Activated CD4-positive, CD25-positive, alpha-beta regulatory T cell treated with anti-CD3 and anti-CD28 coated beads, Interleukin-2, amount 50 U/mL, for 24 hours (primary cell): ENCODE measurements at places on chromosomes 12 and 14.
A peak's percentile ranks its signal among the peaks of the same experiment; 100 is the strongest.

- no peak for ATAC-seq
Measured at GRCh38 chr14:73602994-73603393, 9.3 kb upstream of the ACOT6 start.

DNA sequence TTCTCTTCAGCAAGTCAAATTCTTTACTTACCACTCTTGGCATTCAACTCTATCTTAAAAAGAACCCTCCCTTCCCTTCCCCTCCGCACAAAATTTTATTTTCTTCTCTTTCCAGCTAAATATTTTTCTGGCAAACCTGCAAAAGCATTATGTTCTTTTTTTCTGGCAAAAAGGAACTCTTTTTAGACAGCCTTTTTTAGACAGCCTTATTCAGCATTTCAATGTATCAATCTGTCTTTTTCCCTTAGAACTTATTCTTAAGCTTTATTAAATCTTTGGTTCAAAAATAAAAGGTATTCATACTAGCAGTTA, 50.5 kb downstream of the SPTLC2 start:
- no peak for ATAC-seq

GRCh38 chr12:88141425-88141773, 489 bp downstream of the CEP290 start:
- ATAC-seq, result no peak

- peak; percentile 53 for ATAC-seq
Measured at GRCh38 chr12:96134200-96134599, 60.0 kb upstream of the ELK3 start.

GRCh38 chr12:5708371-5708770, 236.7 kb downstream of the ANO2 start:
- ATAC-seq, result no peak

- ATAC-seq, result no peak
Measured at GRCh38 chr14:89391556-89391955, 25.5 kb downstream of the FOXN3 start.

DNA sequence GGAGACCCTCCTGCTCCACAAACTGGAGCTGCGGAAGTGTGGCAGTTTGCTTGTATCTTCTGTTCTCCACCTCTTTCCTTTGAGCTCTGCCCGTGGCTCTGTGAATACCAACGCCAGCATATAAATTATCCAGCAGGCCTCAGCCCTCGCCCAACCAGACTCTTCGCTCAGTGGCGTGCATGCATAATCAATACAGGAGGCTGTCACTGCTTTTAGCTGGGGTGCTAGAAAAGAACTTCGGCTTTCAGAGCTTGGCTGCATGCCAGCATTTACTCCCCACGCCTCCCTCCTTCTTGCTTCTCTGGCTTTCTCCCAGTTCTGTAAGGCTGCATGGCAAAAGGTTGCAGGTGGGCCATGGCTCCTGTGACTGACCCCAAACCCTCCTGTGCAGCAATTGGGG, 26.9 kb downstream of the NRXN3 start:
- ATAC-seq, result no peak

- no peak for ATAC-seq
Measured at GRCh38 chr12:52917800-52918199, 12.9 kb upstream of the KRT8 start.

GRCh38 chr12:5407034-5407856, 24.7 kb upstream of the NTF3 start:
- ATAC-seq, result no peak

GRCh38 chr14:32197919-32198318, 3.9 kb upstream of the RNU6-7 start:
- peak; percentile 9 for ATAC-seq

- ATAC-seq, result no peak
Measured at GRCh38 chr14:72213424-72213823, 281.2 kb downstream of the RGS6 start.

DNA sequence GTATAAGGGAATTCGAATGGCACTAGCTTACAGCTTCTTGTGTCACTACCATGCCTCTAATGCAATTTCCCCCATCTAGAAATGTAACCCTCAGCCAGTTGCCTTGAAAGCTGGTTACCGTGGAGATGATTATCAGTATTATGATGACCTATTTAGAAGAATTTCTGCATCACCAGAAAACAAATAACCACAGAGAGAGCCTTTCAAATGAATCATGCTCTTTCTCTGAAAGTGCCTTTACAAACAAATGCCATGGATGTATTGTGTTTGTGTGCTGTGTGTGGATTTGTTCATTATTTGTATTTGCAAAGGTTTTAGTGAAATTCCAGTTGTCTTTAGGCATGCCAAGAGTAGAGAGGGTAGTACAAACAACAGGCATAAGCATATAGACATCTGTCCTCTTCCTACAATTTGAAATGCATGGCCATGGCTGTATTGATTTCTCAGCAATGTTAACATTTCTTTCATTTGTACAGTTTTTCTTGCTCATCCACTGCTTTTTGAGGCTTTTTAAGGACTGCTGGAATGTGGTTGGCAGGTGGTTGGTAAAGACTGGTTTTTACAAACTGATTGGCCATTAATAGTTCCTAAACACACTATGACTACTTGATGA, 266.5 kb downstream of the PAWR start:
- no peak for ATAC-seq

- ATAC-seq, result no peak
Measured at GRCh38 chr12:101777978-101778377, 38.7 kb upstream of the SYCP3 start.

GRCh38 chr14:104563742-104564615, 15.6 kb upstream of the C14orf180 start:
- ATAC-seq, result no peak

DNA sequence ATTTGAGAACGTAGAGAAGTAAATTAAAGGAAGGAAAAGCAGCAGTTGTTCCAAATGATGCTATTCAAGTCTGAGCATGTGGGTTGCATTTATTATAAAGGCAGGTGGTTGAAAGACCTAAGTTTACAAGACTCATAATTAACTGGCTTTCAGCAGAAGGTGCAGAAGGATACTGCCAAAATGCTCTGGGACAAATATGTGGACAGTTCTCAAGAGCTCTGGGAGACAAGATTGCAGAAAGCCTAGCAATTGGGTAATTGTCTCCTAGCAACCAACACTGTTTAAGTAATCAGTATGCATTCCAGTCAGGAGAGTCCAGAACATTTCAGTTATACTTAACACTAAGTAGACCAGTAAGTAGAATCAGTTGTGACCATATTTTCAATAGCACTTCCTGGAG, 131.5 kb downstream of the GPR135 start:
- no peak for ATAC-seq
